CD4-positive, alpha-beta T cell treated with Interleukin-17A for 1 hour (primary cell): ENCODE measurements at places on chromosomes 3 and 15.

DNA sequence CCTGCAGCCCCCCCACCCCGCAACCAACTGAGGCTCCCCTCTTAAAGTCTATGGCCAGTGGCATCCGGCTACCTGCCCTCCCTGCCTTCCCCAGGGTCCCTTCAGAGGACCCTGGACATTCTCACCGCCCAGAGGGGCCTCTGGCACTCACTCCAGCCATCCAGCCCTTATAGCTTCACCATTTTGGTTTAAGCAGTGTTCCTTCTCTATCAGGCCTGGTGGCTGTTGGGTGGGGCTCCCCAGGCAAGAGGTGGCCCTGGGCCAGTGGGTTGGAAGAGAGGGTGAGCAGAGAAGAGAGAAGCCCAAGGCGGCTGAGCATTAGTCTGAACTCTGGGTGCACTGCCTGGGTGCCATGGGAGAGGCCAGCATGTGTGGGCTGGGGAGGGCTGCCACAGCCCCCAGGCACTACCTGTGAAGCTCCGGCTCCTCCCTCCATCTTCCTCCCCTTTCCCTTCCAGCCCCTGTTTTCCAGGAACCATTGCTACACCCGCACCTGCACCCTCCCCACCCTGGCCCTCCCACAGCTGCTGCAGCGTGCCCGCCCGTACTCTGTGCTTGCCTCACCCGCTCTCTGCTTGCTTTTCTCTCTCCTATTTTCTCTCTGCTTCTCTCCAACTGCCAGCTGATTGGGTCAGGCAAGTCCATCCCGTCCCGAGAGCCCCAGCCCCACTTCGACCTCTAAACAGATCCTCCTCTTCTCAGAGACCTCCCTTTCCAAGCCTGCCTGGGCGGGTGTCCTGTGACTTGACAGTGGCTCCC, 168.2 kb downstream of the TBC1D2B start:
- DNase-seq, result no peak

GRCh38 chr15:21261965-21262850, 178.1 kb downstream of the POTEB3 start:
- no peak for DNase-seq

DNA sequence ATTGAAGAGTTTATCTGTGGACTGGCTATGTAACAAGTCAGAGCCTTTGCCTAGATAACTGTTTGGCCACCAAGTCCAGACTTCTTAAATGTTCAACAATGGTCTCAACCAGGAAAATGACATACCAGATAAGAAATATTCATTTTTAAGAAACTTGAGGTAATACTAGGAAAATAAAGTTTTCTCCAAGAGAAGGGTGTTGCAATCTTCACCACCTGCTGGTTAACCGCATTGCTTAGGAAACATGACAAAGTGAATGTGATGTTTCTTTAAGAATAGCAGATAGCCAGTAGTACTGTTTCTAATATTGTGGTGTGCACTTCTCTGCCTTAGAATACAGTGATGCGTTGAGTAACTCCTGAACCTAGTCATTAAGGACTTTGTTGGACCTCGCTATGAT, 321.5 kb upstream of the CADM2 start:
- DNase-seq, result no peak

DNA sequence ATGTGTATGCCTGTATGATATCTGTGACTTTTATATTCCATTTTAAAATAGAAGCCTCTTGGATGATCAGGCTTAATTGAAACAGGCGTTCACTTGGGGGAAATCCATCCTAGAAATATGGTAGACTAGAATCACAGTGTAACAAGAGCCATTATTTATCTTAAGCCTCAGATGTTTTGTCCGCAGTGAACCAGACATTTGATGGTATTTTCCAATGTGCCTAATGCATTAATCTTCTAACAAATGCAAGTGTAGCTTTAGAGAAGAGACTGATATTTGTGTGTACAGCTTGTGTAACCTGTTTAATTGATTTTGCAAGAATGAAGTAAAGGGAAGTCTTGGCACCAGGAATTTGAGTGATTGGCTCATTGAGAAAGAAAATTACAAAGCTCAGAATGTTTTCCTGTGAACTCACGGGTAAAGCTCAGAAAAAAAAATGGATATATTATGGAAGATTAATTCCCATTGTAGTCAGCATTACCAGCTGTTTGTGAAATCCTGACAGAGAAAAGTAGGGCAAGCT, 155.7 kb downstream of the SV2B start:
- DNase-seq, result no peak

DNA sequence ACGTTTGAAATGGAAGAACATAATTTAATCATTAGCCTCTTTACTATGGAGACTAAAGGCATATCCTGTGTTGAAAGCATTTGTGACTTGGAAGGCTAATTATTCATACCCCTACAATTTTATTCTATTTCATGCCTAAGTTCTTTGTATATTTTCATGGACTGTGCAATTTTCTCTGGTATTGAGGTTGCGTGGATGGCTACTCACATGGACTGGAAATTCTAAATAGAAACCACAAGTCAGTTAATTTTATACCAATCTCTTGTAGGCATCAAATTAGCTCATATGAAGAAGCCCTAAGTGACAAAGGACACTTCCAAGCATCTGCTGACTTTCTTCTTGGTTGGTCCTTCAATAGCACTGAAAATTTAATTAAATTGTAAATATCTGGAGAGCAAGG, 1353.5 kb downstream of the ROBO1 start:
- DNase-seq, result no peak

DNA sequence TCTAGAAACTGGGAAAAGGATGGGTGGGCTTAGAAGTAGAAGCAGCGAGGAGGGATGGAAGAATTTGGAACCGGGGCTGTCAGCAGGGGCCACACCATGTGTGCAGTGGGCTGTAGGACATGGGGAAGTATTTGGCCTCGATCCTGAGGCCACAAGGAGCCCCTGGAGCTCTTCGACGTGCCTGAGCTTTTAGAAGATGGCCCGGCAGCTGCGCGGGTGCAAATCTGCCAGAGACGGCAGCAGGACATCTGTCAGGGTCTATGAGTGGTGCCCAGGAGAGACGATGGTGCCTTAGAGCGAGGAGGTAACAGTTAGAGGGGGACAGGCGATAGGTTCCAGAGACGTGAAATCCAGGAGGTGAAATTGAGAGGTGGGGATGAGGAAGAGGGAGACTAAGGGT, 321.1 kb downstream of the UACA start:
- DNase-seq, result no peak

DNA sequence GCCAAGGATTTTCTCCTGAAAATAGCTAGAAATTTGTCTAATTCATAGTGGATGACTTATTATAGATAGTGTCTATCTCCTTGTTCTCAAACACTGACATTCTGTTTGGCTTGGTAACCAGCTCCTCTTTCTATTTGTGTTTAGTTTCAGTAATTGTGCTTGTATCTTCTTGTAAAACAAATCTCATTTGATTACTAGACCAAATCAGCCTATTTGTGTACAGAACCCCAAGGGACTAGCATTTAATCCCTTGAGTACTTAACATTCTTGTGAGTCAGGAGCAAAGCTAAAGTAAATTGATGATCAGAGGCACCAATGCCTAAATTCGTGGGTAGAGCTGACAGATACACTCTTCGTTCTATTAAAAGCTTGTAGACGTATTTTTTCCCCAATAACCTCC, 306.5 kb upstream of the SLITRK3 start:
- DNase-seq, result no peak

- DNase-seq, result no peak
Observed at GRCh38 chr15:33716025-33716424, 252.3 kb upstream of the CHRM5 start.

DNA sequence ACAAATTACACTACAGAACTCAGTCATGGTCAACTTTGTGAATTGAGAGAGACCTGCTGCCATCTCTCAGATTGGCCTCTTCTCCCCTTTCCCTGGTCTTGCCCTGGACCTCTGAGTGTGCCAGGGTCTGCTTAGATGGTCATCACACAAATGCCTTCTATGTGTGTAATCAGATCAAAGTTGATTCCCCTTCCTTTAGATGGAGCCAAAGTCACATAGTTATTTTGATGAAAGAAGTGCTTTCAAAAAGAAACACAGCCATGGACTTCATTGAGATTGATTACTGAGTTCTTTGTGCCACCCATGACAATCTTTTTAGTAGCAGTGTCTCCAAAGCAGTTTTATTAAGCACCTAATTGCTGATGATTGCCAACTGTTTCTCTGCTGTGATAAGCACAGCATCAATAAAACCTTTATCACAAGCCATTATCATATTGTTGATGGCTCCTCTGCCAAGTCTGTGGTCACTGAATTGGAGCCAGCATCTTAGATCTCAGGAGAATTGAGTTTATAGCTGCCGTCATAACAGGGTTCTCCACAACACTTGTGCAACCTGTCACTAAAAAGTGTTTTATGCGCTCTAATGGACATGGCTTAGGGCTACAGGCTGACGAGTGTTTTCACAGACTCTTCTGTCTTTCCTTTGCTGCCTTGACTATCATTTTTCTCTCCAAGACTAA, 149.7 kb upstream of the NUDT16 start:
- no peak for DNase-seq

DNA sequence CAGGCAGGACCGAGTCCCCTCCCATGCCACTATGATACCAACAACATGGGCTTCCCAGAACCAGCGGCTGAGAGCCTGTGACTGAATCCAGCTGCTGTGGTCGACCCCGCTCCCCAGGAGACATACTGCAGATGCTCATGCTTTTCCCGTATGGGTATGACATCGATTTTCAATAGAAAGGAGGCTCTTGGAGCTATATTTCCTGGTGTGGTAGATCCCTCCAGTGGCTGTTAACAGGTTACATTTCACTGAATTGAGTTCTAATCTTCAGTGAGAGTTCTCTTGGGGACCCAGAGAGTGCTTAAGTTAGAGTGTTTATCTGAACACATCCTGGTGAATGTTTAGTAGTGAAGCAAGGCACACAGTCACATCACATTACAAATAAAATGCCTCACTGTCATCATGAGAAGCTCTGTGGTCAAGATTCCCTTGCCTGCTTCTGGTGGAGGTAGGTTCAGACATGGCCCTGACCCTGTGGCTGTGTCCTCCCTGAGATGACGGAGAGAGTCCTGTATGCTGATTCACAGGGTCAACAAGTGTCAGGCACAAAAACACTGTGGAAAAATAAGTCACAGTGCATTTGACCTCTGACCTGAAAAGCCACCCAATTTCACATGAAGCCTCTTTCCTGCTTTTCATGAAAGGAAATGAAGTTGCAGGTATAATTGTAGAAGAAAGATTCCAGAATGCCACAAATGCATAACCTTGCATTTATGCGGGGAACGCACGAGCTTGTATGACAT, 110.9 kb downstream of the GABRG3 start:
- DNase-seq, result no peak

DNA sequence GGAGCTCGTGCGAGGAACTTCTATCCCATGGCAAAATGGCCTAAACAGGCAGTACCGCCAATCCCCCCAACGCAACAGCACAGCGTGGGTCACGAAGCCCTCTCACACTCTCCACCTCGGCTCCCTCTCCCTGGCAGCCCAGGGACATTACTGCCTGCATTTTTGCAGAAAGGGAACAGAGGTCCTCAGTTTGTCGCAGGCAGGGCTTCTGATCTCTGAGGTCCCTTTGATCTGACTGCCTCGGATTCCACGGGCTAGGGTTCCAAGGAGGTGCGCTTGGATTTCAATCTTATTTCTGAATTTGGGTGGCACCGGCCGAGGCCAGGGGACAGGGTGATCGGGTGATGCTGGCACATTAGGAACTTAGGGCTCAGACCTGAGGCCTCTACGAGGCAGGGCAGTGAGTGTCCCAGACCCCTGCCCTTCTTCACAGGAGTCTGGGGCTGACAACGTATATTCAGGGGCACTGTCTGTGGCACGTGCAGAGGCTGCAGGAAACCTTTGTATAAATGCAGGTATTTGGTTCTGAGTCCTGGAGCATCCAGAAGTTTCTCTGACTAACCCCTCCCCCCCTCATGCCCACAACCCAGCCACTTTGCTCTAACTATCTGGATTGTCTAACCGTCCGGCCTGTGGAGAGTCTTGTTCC, 197.9 kb downstream of the XXYLT1 start:
- no peak for DNase-seq

GRCh38 chr3:63523100-63523499, 129.4 kb upstream of the SNTN start:
- DNase-seq, result no peak

GRCh38 chr3:32175607-32176197, 62.8 kb upstream of the CMTM8 start:
- peak; percentile 67 for DNase-seq

GRCh38 chr3:49012441-49013017, 5.3 kb downstream of the WDR6 start:
- DNase-seq, result no peak

DNA sequence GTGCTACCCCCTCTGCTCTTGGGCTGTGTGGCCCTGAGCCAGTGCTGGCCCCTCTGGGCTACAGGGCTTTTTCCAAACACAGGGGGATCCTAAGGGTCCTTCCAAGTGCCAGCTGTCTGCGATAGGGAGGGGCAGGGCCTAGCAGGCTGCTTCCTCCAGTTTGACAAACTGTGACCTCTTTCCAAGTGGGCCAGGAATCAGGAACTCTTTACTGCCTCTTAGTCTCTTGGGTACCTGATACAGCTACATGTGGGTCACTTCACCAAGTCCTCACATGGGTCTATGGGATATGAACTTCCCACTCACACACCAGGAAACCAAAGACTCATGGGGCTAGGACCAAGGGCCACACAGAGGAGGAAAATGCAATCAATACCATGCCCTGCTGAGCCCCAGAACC, 25.4 kb downstream of the SEC61A1 start:
- DNase-seq, result no peak
